ENCODE measurements at places on chromosomes 12 and 14.
A peak's percentile ranks its signal among the peaks of the same experiment; 100 is the strongest.

DNA sequence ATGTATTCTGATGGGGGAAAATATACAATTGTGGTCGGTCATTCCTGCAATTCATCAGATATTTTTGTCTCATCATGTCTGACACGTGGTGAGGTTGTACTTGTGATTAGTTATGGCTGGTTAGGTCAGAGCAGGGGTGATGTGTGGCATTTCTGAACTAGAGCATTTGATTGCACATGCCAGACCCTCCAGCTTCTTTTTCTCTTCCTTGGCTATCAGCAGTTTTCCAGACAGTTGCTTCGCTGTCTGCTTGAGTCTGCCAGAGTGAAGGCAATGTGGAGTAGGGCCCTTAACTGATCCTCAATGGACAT lies 25.9 kb downstream of the TMEM117 start:
- no peak for DNase-seq

DNA sequence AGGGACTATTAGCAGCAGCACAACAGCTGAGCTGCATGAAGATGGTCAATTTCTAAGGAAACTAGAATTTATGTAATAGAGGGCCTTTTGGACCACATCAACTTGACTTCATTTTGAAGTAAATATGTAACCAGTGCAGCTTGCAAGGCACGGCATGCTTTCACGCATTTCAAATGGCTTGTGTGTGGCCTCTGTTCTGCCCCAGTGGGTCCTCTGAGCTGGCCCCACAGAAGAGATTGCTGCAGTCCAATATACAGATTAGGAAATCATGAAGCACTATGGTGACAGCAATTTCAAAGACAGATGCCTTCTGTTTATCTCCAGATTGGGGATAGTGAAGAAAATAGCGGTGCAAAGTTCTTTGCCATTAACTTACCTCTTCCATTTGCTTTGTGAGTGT lies 101.4 kb downstream of the PDZRN4 start:
- DNase-seq: no peak

DNA sequence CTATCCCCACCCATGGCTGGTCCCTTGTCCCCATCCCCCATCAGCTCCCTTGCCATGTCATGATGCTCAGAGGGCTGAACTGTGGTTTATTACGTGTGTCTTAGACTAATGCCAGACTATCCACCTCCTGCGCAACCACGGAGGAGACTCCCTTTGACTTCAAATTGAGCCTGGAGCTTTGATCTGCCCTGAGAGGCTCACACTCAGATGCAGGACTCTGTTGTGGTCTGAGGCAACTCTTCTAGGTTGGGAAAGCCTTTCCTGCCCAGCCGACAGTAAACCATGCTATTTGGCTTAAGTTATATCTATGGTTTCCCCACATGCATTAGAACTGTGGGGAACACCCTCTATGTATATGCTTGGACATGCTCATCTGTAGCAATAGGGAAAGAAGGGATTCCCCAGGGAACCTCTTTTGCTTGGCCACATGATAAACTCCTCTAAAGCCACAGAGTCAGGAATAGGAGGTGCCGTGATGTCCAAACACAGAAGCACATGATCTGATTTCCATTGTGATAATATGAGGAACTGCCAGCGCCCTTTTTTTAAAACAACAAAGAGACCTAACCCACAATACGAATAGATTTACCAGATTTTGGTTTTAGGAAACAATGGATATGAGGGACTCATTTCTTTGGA lies 11.1 kb upstream of the LGALS3 start:
- no peak for DNase-seq

GRCh38 chr12:117025481-117026151 lies 73.6 kb downstream of the TESC start:
- peak; percentile 35 for DNase-seq

DNA sequence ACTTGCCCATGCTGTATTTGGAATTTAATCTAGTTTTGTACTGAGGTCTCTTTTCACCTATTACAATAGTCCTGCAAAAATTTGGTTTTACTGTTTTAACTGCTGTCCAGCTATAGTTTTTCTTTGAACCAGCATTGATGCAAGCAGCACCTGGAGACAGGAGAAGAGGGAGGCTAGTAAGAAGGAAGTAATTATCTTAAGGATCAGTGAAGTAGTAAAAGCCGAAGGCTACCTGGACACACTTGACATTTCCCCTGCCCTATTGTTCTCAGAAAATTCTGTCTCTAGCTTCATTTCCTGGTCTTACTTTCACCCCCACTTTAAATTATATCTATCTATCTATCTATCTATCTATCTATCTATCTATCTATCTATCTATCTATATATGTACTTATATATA lies 43.5 kb upstream of the LRIG3 start:
- no peak for DNase-seq

- DNase-seq: no peak
Measured at GRCh38 chr12:84506282-84506681, 406.3 kb downstream of the SLC6A15 start.

- no peak for DNase-seq
Measured at GRCh38 chr14:52313462-52313861, 650 bp upstream of the PTGER2 start.

DNA sequence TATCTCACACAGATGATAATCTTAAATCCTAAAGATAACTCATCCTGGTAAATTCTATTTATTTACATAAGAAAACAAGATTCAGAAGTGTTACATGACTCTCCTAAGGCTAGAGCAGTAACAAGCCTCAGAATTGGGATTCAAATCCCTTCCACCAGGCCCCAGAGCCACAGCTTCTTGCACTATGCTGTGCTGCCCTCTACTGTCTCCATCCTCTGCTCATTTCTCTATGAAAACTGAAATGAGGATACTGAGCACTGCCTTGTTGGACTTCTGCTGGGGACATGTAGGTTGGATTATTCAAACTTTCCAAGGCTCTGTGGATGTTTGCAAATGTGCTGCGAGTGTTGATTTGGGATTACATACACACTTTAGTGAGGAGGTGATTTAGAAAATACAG lies 23.5 kb upstream of the C12orf50 start:
- DNase-seq: no peak

GRCh38 chr12:123011701-123012100 lies 31.2 kb downstream of the ARL6IP4 start:
- DNase-seq: no peak

DNA sequence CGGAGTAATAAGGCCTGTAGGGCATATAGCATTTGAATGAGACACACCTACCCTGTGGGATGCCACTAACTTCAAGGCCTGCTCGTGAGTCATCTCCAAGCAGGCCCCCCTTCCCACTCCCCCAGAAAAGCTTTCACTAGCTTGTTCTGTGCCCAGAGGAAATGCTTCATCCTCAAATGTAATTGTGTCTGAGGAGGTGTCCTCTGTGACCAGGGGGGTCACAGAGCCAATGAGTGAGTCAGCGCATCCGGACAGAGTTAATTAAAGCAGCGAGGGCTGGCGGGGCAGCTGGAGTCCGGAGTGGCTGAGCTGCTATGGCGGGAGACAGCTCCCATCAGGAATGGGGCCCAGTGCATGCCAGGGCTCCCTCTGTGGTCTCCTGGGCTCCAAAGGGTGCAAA lies 27.0 kb upstream of the ESRRB start:
- no peak for DNase-seq

DNA sequence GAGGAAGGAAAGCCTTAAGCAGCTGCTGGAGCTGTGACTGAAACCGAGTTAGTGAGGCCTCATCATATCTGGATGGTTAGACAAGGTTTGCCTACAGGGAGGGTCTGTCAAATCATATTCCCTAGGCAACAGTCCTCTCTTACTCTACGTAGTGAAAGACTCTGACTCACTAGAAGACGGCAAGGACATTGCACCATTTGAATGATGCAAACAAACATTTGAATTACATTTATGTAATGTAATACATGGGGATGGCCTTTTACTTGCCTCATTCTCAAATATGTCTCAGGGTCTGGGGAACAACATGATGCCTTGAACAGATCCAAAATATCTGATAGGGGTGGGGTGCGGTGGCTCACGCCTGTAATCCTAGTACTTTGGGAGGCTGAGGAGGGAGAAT lies 29.8 kb upstream of the STRAP start:
- no peak for DNase-seq

GRCh38 chr14:99880651-99881420 lies 87.6 kb downstream of the EML1 start:
- DNase-seq: no peak

DNA sequence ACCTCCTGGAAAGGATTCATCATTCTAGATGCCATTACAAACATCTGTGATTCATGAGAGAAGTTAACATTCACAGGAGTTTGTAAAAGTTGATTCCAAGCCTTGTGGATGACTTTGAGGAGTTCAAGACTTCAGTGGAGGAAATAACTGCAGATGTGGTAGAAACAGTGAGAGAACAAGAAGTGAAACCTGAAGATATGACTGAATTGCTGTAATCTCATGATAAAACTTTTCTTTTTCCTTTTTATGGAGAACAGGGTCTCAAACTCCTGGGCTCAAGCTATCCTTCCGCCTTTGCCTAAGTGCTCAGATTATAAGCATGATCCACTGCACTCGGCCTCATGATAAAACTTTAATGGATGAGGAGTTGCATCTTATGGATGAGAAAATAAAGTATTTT lies 64.5 kb upstream of the GTF2A1 start:
- DNase-seq: no peak

DNA sequence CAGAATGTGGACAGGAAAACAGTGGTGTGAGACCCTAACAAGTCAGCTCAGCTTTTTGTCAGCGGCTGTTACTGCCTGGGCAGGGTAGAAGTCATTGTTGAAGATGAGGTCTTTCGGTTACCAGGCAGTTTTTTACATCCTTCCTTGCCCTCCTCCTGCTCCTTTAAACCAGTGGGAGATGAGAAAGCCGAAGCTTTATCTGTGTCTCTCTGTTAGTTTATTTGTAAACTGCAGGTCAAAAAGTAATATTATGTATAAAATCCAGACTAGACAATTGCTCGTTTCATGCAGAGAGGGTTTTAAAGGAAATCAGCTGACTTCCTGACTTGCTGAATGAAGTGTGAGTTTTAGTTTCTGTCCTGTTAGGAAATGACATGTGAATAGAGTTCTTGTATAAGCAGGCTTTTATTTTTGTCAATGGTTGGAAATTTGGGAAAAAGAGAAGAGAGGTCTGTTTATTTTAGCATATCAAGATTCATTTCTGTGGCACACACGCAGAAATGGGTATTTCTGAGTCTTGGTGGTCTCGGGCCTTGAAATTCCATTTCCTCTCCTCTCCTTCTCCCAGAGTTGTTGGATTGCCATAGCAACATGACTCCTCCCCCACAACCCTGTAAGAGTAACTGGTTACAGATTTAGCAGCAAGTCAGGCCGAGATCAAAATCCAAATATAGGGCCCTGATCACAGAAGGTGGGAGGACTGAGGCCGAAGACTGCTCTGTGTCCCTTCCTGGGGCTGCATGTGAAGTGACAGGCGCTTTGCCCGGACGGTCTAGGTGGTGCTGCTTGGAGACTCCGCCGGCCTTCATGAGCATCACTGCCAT lies 60.8 kb downstream of the SAMD4A start:
- DNase-seq: no peak

DNA sequence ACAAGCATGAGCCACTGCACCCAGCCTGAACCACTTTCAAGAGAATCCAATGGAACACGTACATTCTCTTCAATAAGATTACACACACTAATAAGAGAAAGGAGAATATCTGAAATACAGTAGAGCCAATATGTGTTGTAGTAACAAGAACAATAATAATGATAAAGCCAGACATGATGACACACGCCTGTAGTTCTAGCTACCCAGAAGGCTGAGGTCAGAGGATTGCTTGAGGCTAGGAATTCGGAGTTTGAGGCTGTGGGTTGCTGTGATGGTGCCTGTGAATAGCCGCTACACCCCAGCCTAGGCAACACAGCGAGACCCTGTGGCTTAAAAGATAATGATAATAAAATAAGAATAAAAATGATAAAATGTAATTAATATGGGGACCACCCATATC lies 15.6 kb downstream of the APOBEC1 start:
- DNase-seq: no peak

GRCh38 chr12:30694412-30695198 lies 1.1 kb downstream of the IPO8 start:
- DNase-seq: no peak

DNA sequence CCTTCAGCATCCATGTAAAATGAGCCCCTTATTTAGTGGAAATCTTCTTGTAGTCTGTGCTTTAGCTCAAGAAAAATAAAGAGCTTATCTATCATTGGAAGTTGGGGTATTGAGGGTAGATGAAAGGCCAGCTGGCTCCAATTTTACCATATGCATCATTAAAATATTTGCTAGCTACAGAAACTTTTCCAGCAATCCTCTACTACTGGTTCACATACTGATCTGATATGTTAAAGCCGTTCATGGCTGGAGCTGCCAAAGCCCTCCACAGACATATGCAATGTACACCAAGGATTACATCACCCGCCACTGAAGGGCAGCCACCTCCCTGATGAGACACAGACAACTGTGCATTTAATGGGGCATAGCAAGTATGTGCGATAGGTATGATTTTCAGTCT lies 1205.3 kb downstream of the GALC start:
- no peak for DNase-seq

GRCh38 chr12:51484119-51484518 lies 59.5 kb downstream of the SLC4A8 start:
- DNase-seq: no peak

- DNase-seq: no peak
Measured at GRCh38 chr12:57615637-57616036, 4.4 kb downstream of the ARHGEF25 start.

DNA sequence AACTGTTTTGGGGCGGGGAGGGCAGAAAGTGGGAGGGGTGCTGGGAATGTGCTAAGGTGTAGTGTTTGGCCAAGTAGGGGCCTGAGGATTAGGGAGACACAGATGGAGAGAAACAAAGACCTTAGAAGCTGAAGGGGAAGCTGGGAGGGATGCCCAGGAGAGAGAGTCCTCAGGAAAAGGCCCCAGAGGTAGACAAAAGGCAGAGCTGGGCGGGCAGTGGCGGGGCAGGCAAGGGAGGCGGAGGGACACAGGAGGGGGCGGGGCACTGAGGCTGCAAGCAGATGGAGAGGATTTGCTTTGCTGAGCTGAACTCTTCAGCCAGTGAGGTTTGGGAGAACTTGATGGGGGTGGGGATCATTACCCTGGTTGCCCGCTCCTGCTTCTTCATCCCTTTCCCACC lies 2.8 kb downstream of the PTMS start:
- DNase-seq: no peak

DNA sequence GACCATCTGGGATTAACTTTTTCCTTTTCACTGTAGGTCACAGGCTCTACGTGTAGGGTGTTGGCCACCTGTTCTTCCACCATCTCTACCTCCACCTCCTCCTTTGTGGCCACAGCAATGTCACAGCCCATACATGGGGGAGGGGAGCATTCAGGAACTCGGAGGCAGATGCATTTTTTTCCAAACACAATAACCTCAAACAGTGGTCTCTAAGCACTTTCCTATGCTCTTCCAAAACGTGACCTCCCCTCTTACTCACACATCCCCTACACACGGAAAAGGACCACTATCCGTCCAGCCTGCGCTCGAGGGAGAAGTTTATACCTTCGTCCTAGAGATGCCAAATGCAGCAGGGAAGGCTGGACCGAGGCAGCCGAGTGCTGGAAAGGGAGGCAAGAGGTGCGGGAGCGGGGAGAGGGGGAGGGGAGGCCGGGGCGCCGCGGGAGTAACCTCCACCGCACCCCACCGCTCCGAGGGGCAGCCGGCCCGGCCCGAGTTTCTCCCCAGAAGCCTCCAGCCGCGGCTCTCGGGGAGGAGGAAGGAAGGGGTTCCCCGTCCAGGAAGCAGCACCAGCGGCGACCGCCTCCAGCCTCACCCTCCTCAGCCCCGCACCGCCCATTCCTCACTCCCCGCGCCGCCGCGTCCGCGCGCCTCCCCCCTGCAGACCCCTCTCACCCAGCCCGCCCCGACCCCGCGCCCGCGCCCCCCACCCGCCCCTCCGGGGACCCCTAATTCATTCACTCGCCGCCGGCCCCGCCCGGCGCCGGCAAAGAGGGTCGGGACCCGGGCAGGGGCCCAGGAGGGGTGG lies 594 bp downstream of the KRAS start:
- peak; percentile 12 for DNase-seq

All from stimulated activated CD4-positive, alpha-beta T cell treated with anti-CD3 and anti-CD28 coated beads, TNF-alpha, amount 100 ng/mL, for 24 hours (primary cell).